ENCODE measurements at places on chromosomes 3 and 15.

DNA sequence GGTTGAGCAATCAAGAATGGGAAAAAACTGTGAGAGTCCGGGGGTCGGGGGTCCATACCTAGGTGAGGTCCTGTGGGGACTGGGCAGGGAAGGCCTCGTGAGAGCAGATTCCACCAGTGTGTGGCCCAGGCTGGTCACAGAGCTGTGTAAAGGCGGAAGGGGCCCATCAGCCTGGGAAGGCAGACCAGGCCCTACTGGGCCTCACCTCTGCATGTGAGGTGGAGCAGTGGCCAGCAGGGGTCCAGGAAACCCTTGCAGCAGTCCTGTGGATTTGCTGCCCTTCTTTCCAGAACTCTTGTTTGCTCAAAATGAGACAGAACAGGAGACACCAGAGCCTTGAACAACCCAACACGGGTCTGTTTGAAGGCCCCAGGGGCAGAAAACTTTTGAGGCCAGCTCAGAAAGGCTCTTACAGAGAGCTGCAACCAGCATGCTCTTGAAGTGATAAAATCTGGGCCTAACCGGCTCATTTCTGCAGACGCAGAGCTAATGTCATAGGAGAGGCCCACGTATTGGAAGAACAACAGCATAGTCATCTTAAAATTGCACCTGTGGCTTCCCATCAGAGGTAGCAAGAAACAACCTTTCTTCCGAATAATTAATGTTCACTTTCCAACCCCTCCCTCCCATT, 30.3 kb upstream of the HHATL start:
- no peak for DNase-seq

DNA sequence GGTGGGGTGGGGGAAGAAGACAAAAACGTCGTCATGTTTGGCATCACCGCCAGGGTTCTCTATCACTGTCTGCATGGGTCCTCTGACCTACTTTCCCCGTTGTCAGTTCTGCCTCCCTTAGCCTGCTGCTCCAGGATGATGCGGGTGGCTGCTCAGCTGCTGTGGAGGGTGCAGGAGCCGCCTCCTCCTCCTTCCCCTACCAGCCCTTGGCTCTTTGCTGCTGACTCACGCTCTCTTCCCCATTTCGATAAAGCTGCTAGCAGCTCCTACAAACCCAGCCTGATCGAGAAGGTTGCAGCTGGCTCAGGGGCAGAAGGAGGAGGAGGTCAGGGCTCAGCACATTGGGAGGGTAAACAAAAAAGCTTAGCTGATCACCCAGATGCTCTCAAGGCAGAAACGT, 49.5 kb upstream of the SEC13 start:
- no peak for DNase-seq

DNA sequence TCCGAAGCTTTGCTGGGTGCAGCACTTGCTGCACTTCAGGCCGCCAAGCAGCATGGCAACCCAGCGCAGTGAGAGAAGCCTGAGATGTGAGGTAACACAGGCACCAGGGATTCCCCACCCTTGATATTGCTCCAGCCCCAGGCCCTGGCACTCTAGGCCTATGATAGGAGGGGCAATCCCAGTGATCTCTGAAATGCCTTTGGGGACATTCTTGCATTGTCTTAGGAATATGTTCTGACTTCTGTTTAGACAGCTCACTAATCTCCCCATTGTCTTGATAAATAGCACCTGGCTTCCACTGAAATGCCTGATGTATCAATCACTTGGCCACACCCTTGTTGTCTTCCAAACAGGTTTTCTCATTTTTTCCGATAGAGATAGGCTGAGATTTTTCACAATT, 102.8 kb downstream of the SOX14 start:
- DNase-seq = no peak

DNA sequence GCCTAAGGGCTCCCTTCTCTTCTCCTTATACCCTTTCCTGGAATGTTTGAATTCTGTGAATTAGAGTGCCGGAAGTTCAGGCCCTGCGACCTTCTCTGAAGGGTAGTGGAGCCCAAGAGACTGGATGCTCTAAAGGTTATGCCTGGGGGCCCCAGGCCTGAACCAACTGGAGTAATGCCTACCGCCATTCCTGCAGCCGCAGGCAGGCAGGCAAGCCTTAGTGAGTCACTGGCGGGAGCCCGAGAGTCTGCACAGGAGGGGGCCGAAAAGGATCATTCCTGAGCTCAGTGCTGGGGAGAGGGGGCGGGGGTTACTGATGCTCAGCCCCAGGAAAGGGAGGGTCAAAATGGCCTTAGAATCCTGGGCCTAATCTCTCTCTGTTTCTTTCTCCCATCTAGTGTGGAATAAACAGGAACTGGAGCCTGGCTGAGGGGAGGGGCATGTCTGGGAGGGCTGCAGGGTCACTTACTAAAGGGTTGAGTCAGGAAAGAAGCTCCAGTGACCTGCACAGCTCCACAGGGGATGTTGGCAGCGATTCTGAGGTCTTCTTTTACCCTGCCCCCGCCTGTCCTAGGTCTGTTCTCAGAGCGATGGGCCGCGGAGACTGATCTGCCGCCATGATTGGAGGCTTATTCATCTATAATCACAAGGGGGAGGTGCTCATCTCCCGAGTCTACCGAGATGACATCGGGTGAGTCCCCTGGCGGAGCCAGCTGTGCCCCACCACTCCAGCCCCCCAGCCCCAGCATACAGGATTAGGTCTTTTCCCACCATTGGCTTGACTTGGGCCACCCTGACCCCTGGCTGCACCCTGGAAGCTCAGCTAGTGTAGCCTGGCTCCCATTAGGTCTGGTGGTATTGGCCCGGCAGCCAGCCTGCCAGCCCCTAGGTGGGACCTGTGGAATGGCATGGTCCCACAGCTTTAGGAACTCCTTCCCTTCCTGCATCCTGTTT, 2.0 kb downstream of the AP2M1 start:
- no peak for DNase-seq

DNA sequence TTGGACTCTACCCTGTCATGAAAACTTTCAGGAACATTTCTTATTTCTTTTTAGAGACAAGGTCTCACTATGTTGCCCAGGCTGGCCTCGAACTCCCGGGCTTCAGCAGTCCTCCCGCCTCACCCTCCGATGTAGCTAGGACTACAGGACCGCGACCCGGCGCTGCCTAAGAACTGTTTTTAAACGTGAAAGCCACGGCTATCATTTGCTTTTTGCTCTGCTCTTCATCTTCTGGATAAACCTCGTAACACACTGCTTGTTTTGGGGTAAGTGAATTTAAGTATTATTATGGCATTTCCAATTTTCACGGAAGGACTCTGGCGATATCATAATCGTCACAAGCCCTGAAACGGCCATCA, 14.3 kb upstream of the CCNL1 start:
- no peak for DNase-seq

DNA sequence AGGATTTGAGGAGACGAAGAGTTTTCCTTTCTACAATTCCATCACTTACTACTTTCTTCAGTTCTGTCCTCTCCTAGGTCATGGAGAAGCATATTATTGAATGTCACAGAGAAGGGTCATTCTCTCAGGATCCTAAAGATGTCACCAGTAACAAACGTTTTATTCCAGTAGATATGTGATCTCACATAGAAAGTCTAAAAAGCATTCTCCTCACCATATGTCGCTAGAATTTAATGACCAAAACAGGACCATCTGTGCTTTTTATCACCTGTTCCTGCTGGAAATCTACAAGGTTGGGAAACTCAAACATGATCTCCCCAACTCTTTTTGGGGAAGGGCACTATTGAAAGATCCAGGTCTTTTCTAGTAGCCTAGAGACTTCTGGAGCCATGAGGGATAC, 24.0 kb upstream of the FRMD5 start:
- DNase-seq = no peak

DNA sequence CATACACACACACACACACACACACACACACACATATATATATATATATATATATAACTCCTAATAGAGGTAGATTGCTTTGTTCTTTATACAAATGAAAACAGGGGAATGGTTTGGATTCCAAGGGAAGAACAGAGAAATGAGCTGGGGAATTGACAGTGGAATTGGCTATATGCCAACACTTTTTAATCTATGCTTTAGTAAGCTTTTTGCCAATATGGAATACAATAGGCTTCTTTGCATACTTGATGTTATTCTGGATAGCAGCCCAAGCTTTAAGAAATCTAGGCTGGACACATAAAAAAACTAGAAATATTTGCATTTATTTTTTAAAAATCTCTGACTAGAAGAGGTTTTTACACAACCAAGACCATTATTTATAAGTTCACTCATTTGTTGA, 334.2 kb upstream of the MDFIC2 start:
- DNase-seq = no peak

DNA sequence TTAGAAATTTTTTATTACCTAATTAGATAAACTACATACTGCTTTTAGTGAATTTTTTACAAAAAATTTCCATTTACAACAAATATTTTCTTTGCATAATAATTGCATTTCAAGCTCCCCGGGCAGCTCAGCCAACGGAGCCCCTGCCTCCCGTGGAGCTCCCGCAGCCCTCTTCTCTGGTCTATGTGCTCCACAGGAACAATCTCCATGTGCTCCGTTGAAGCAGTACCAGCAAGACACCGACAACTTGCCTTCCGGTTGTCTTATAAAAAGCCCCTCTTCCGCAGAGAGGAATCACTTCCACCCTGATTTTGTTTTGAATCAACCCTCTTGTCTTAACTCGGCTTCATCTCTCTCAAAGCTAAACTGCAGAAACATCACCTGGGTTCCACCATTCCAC, 46.9 kb upstream of the CHD2 start:
- no peak for DNase-seq

DNA sequence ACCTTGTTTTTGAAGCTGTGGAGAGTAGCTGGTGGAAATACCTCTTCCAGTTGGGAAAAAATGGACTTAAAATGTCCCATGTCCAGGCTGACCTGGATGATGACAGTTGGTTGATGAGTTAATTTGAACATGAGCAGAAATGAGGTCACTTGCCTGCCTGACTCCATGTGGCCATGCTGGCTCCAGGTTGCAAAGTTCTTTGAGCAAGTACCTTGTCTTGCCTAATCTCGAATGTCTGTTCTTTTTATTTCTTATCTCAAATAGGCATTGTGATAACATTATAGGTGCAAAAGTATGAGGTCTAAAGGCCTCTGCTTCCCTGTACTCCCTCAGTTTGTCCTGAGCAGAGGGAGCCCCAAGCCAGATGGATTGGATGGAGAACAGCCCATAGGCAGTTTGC, 9.0 kb downstream of the MAPKBP1 start:
- DNase-seq = no peak

DNA sequence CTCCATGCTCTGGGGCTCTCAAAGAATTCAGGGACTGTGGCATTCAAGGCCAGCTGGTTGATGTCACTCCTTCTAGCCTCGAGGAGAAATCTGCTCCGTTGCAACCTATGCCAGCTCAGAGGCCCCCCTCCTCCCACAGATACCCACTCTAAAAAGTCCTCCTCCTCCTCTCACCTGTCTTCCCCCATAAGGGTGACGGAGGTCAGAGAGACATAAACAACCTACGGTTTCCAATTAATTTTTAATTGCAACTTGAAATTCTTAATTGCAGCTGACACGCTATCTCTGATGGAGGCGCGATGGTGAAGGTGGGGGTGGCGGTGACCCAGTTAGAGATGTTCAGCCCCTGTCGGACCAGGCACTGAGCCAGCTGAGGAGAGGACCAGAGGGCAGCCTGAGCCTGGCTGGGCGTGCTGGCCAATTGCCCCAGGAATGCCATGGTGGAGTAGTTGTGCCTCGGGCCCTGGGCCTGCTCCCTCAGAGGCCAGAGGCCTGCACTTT, 43.2 kb upstream of the INSYN1 start:
- no peak for DNase-seq

DNA sequence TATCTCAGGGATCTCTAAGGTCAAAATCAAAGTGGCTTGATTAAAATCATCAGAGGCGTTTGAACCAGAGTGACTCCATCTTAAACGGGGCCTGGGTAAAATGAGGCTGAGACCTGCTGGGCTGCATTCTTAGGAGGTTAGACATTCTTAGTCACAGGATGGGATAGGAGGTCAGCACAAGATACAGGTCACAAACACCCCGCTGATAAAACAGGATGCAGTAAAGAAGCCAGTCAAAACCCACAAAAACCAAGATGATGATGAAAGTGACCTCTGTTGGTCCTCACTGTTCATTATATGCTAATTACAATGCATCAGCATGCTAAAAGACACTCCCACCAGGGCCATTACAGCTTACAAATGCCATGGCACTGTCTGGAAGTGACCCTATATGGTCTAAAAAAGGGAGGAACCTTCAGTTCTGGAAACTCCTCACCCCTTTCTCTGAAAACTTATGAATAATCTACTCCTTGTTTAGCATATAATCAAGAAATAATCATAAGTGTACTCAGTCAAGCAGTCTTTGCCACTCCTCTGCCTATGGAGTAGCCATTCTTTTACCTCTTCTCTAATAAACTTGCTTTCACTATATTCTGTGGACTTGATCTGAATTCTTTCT, 143.3 kb upstream of the SLCO3A1 start:
- DNase-seq = no peak

GRCh38 chr3:43879166-43879565, 188.4 kb downstream of the ABHD5 start:
- no peak for DNase-seq

GRCh38 chr3:71415681-71416122, 167.8 kb downstream of the FOXP1 start:
- no peak for DNase-seq

DNA sequence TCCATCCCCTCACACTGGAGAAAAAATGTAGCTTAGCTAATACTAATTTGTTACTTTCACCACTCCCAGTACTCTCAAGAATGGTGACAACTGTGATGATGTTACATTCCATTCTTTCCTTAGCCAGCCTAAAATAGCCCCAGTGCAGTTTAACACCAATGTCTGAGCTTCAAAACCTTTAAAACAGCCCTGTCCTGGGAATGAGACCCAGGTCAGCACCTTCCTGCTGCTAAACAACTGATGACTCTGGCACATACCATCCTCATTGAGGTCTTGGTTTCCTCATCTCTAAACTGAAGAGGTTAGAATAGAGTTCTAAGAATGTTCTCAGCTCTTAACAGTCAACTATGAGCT, 3.8 kb downstream of the SCAMP2 start:
- no peak for DNase-seq

DNA sequence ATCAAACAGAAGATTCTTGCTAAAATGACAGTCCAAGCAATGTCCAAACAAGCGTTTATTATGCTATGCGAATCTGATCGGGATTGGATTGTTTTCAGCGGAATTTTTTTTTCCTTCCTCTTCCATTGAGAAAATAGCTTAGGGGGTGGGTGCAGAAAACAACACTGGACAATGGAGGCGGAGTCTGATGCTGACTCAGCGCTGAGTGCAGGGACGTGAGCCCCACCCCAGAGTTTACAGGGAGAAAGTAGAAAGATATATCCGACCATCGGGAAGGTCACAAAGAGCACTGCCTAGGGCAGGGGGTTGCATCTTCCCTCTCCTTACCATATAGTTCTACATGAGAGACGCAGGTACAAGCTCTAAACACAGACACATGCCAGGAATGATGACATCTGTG, 117.0 kb downstream of the FOXP1 start:
- DNase-seq = no peak

DNA sequence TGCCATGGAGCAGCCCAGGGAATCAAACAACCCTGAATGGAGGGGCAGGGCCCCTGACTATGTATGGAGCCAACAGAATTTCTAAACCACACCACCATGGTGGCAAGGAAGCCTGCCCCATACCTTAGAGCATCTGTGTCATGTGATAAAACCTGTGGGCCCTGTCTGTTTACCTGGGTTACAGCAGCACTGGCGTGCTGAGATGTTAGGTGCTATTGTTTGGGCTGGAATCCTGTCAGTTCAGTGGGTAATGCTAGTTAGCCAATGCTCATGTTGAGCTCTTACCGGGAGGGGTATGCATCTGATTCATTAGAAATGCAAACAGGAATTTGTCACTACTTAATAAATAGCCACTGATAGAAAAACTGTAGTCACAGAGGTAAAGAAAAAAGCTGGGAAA, 63.5 kb upstream of the ETV5 start:
- DNase-seq = no peak

- no peak for DNase-seq
Measured at GRCh38 chr15:82852941-82853561, 43.6 kb downstream of the WHAMM start.
